ENCODE measurements at places on chromosomes 12 and 14. TPM values are rescaled to one million over a fixed set of nuclear protein-coding genes. Genes with fewer than 3 reads are reported as not detected.

GRCh38 chr12:93785249-93786010 lies 108.3 kb downstream of the CRADD start:
- peaks cover 4% of the 10 kb centered on the region for H3K4me1 ChIP-seq
- no peak overlapping the region for H3K27ac ChIP-seq
- no peaks in the 10 kb centered on the region for H3K36me3 ChIP-seq
- no peak overlapping the region for H3K4me3 ChIP-seq
- H3K27me3 ChIP-seq: no peaks in the 10 kb centered on the region

DNA sequence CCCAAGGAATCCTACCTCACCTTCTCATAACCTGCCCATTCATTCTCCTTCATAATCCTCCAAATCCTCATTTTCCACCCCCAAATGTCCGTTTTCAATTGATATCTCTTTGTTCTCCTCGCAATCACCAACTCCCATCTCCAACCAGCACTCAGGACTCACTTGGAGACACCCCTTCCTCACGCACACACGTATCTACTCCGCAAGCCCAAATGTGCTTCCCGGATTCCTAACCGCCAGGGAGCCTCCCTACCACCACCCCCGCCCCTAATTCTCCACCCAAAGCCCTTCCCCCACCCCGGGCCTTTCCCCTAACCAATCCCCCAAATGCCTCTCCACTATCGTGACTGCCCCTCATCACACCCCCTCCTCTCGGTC lies 304 bp downstream of the KCTD10 start:
- H3K27ac ChIP-seq: peak overlapping the region; percentile 98
- no peaks in the 10 kb centered on the region for H3K27me3 ChIP-seq
- H3K4me3 ChIP-seq: peak overlapping the region; percentile 97

GRCh38 chr12:31523306-31523705 lies 67.6 kb downstream of the DENND5B start:
- H3K27ac ChIP-seq: no peak overlapping the region
- H3K4me3 ChIP-seq: no peak overlapping the region
- H3K4me1 ChIP-seq: peaks cover 15% of the 10 kb centered on the region
- DNase-seq: no peak
- H3K27me3 ChIP-seq: no peaks in the 10 kb centered on the region

DNA sequence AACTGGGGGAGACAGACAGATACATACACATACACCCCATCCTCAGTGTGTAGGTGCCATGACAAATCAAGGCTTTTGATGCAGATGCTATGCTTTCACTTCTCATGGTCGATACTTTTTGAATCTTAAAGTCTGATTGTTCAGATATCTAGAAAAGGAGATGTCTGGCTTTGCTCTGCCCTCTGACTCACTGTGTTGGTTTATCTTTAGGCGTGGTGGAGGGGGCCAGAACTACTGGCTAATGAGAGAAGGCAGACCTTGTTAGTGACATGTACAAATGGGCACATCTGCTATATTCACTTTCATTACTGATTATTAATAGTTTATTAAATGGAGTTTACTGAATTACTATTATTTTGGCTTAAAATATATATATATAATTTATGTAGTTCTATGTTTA lies 444.3 kb upstream of the RGS6 start:
- DNase-seq: no peak
- no peaks in the 10 kb centered on the region for H3K36me3 ChIP-seq
- H3K4me1 ChIP-seq: peaks cover 12% of the 10 kb centered on the region
- H3K27ac ChIP-seq: no peak overlapping the region
- no peak overlapping the region for H3K4me3 ChIP-seq

- no peaks in the 10 kb centered on the region for H3K4me1 ChIP-seq
- DNase-seq: no peak
- H3K27me3 ChIP-seq: no peaks in the 10 kb centered on the region
- no peaks in the 10 kb centered on the region for H3K36me3 ChIP-seq
- H3K27ac ChIP-seq: no peak overlapping the region
These were observed 122.7 kb upstream of the IGF1 start for GRCh38 chr12:102603021-102603420.

- no peaks in the 10 kb centered on the region for H3K36me3 ChIP-seq
- no peaks in the 10 kb centered on the region for H3K27me3 ChIP-seq
- no peak overlapping the region for H3K4me3 ChIP-seq
- H3K4me1 ChIP-seq: no peaks in the 10 kb centered on the region
These were observed 37.6 kb downstream of the INSM2 start for GRCh38 chr14:35571598-35571997.

DNA sequence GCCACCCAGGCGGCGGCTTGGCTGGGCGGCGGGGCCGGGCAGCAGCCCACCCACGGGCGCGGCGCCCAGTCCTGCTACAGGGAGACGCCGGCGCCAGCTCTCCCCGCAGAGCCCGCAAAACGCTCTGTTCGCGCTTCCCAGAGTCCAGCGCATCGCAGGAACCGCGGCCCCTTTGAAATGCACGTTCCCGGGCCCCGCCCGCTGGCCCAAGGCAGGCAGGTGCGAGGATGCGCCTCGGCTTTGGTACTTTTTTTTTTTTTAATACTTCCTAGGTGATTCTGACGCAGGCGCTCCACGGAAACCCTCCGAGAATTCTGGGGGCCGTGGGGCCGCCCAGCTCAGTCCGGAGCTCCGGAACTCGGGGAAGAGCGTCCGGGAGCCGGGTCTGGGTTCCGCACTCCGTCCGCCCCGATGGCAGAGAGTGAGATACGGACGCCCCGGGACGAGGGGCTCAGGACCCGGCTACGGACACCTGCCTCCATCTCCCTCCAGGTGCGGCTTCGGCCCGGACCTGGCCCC lies 483 bp downstream of the POC1B start:
- H3K36me3 ChIP-seq: no peaks in the 10 kb centered on the region
- DNase-seq: peak; percentile 78
- no peaks in the 10 kb centered on the region for H3K27me3 ChIP-seq
- no peak overlapping the region for H3K27ac ChIP-seq
- H3K4me3 ChIP-seq: peak overlapping the region; percentile 76

GRCh38 chr14:75430116-75430515 lies 2.3 kb downstream of the JDP2 start:
- no peak overlapping the region for H3K27ac ChIP-seq
- H3K4me1 ChIP-seq: peaks cover 15% of the 10 kb centered on the region
- H3K36me3 ChIP-seq: no peaks in the 10 kb centered on the region
- H3K27me3 ChIP-seq: no peaks in the 10 kb centered on the region

GRCh38 chr12:120489018-120489417 lies 6.9 kb upstream of the DYNLL1 start:
- no peak overlapping the region for H3K27ac ChIP-seq
- no peaks in the 10 kb centered on the region for H3K36me3 ChIP-seq
- no peaks in the 10 kb centered on the region for H3K4me1 ChIP-seq
- no peak for DNase-seq
- H3K27me3 ChIP-seq: no peaks in the 10 kb centered on the region

DNA sequence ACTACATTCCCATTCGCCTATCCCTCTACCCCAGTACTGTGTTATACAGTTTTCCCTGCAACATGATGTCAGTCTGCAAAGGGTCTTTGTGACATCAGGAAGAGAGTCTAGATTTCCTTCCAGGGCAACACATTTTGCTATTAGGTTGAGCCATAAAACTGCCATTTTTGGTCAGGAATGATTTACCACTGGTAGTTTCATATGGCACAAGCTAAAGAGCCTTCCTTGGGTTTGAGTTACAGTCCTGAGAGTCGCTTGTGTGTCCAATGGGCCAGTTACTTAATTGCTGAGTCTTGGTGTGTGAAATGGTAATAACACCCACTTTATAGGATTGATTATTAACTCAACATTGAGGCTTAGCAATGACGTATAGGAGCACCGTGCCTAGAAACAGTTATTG lies 22.6 kb upstream of the AMIGO2 start:
- no peak overlapping the region for H3K27ac ChIP-seq
- H3K4me1 ChIP-seq: peaks cover 2% of the 10 kb centered on the region
- no peak overlapping the region for H3K4me3 ChIP-seq

GRCh38 chr12:60173224-60174170 lies 577.7 kb downstream of the SLC16A7 start:
- H3K27me3 ChIP-seq: no peaks in the 10 kb centered on the region
- DNase-seq: no peak
- no peak overlapping the region for H3K4me3 ChIP-seq

GRCh38 chr14:22227084-22227483 lies 361.9 kb downstream of the DAD1 start:
- peaks cover 5% of the 10 kb centered on the region for H3K36me3 ChIP-seq
- H3K4me1 ChIP-seq: 0 out of 2 replicates have a peak, but pooled peaks cover 3% of the 10 kb centered on the region
- no peak overlapping the region for H3K4me3 ChIP-seq
- no peak overlapping the region for H3K27ac ChIP-seq

DNA sequence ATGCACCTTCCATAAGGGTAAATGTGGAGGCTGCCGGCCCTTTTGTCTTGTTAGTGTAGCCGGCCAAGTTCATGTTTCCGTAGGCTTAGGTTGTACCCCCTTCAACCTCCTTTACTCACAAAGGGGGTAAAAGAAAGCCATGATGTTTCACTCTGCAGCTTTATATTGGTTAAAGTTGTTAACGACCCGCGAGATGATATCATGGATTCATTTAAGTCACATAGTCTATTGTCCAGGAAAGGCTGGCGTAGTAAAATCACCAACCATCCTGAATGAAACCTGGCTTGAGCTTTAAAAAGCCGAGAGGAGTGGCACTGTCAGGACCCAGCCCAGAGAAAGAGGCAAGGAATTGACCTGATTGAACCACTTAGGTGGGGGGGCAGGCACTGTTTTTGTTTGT lies 1.3 kb downstream of the UNG start:
- H3K27me3 ChIP-seq: no peaks in the 10 kb centered on the region
- DNase-seq: no peak
- no peaks in the 10 kb centered on the region for H3K4me1 ChIP-seq
- peak overlapping the region; percentile 28 for H3K27ac ChIP-seq

- peaks cover 27% of the 10 kb centered on the region for H3K36me3 ChIP-seq
- H3K4me1 ChIP-seq: peaks cover 7% of the 10 kb centered on the region
- DNase-seq: no peak
- no peaks in the 10 kb centered on the region for H3K27me3 ChIP-seq
These were observed 1.7 kb upstream of the GPD1 start for GRCh38 chr12:50102131-50102531.

DNA sequence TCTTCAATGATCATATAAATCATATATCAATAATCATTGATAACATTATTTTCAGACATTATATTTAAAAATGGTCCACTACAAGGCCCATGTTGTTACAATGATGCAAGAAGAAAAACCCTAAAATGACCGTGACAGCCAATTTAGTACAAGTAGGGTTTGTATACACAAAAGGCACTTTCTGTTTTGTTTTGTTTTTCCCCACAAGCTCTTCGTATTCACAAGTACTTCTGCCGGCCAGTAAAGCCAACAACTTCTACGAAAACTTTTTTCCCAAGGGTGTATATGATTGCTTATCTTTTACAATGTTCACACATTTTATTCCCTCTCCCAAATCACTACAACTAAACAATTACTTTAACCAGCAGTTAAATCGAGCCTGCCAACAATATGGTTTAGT lies 9.6 kb downstream of the PTPRB start:
- no peak overlapping the region for H3K4me3 ChIP-seq
- no peaks in the 10 kb centered on the region for H3K4me1 ChIP-seq
- DNase-seq: no peak
- H3K27me3 ChIP-seq: no peaks in the 10 kb centered on the region

GRCh38 chr14:45891417-45892080 lies 638.5 kb upstream of the MIS18BP1 start:
- no peak overlapping the region for H3K27ac ChIP-seq
- H3K27me3 ChIP-seq: no peaks in the 10 kb centered on the region
- H3K36me3 ChIP-seq: no peaks in the 10 kb centered on the region

DNA sequence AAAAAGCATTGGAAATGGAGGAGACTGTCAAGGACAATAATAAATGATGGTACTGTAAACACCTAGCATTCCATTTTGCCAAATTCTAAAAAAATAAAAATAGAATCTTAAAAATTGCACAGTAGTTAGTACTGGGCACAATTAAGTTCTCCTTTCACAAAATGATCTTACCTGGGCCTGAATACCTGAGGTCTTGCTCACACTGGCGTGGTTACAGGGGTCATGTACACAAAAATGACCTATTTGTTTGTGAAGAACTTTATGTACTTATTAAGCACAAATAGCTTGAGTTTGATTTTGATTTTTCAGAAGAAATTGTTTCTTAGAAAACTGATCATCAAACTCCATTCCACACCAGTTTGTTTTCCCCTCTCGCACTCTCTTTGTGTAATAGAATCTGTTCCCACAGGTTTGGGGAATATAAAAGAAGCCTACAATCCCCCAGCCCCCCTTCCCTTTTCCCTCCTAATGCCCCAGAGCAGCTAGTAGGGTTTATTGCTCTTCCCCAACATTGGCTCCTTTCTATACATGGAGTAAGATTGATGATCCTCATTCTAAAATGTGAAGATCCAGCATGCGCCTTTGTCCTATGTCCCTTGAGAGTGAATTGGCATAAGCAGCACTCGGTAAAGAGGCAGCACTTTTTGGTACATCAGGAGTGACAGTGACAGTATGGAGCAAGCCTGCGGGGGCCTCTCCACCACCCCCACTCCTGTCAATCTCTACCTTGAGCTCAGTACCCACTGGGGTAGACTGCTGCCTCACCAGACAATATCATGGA lies 204.3 kb downstream of the ASCL1 start:
- H3K4me3 ChIP-seq: no peak overlapping the region
- H3K27me3 ChIP-seq: no peaks in the 10 kb centered on the region
- no peaks in the 10 kb centered on the region for H3K36me3 ChIP-seq
- H3K4me1 ChIP-seq: no peaks in the 10 kb centered on the region
- DNase-seq: no peak
- no peak overlapping the region for H3K27ac ChIP-seq

Gene TRHDE
- total RNA-seq: 5.0 TPM

Gene RNU4-1
- 1,786 TPM for total RNA-seq

Gene PTPRR
- 0.07 TPM for total RNA-seq

Gene POTEM
- not detected for total RNA-seq

Gene TCL1B
- total RNA-seq: 9.6 TPM

Gene KLRC3
- total RNA-seq: not detected

Gene BCL2L14
- total RNA-seq: 2.4 TPM
